ENCODE measurements at places on chromosomes 4 and X.

- no peak for DNase-seq
These were observed 150.1 kb upstream of the MAGEB2 start for GRCh38 chrX:30065226-30065625.

GRCh38 chr4:2673157-2673556, 83.0 kb downstream of the TNIP2 start:
- no peak for DNase-seq

GRCh38 chr4:177680308-177680707, 238.1 kb upstream of the AGA start:
- DNase-seq, result no peak

- DNase-seq, result no peak
These were observed 67.2 kb upstream of the SHISA3 start for GRCh38 chr4:42330002-42330592.

DNA sequence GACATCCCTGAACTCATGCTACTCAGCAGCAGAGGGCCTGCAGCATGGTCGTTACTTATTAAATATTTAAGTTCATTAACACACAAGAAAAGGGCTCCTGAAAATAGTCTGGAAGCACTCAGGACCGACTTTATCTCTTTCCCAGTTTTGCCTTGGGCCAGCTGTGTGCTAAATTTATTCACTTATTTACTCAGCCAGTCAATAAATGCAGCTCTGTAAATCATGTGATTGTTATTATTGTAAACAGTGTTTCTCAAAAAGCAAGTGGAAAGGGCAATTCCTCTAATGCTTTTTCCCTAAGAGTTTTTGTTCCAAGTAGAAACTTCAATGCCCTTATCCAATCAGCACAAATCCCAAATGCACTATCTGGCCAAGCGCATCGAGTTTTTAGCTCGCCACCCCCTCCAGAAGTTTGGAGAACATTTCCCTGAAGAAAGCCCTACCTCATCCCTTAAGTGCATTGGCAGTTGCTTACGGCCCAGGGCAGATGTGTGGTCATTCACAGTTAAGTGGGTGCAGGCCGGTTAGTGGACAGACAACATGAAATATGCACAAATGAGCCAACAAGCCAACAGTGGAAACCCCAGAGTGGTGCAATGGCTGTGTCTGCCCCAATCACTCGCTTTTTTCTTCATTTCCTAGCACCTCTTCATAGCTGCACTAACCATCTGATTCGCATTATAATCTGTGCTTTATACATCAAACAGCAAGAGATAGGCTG, 125.8 kb downstream of the SMIM20 start:
- no peak for DNase-seq

DNA sequence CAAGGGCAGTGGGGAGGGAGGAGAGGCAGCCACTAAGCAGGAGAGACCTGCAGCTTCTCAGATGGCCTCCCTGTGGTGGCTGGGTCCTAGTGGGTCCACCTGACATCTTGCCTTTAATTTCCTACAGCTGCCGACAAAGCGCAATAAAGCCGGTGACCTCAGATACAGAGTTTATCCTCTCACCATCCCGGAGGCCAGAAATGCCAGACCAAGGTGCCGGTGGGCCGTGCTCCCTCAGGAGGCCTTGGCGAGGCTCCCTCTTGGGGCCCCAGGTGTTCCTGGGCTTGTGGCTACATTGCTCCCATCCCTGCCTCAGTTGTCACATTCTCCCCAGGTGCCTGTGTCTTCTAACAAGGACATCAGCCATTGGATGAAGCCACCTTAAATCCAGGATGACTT, 103.0 kb downstream of the ADRA2C start:
- no peak for DNase-seq

DNA sequence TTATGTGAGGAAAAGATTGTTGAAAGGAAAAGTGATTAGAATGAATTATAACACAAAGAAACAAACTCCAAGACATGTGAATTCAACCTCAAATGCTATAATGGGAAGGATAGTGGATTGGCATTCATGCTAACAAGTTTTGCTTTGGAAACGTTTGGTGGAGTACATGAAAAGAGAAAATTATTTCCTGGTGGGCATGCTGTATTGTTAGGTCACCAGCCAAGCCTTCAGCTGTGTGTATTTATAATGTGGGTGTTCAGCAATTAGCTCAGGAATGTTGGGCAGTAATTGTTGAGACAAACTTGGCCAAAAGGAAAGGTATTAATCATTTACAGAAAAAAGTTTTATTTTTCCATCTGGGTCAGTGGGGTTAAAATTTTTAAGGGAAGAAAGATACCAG, 198.9 kb upstream of the ARSJ start:
- DNase-seq, result no peak

DNA sequence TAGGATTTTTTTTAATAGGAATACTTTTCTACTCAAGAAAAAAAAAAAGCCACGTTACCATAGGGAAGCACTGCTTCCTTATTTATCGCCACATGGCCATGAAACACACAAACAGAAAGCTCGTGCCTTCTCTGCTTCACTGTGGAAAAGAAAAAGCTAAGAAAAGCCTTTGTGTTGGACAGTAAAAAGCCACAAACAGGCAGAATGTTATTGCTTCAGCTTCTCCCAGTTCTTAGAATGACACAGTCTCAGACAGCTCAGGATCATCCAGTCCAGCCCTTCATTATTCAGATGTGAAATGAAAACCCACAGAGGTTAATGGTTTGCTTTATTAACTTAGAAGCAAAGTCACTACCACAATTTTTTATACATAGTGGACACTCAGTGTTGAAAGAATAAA, 181.6 kb upstream of the NOCT start:
- DNase-seq, result no peak

GRCh38 chr4:26217961-26218676, 102.7 kb upstream of the RBPJ start:
- DNase-seq, result no peak

DNA sequence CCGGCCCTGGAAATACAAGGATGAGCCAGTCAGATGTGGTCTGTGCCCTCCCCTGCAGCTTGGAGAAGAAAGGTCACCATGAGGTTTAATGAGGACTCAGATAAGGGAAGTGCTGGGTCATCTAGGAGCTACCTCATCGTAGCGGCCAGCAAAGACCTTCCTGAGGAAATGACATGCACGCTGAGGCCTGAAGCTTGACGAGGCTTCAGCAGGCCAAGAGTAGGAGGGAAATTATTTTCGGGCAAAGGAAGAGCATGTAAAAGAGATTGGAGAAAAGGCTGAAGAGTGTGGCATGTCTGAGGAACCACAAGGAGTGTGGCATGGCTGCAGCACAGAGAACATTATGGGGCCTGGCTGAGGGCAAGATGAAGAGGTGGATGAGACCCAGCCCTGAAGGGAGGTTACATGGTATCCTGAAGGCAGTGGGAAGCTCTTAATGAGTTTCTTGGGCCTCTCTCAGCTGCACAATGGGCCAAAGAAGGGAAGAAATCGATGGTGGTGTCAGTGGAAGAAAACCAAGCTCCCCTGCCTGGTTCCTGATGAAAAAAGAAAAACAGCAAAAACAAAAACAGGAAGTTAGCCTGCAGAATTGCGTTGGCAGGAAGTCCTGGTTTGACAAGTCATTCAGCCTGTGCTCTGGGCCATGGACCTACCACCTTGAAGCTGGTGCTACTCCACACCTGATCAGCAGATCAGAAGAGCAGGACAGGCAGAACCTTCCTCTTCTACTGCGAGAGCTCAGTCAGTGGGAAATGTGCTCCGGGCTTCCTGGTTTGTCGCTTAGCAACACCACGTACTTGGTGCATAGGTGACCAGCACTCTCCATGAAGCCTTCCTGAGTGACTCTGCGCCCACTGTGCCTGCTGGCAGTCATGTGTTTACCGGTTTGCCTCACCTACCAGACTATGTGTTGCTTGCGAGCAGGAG, 134.5 kb upstream of the KLF3 start:
- DNase-seq, result no peak

DNA sequence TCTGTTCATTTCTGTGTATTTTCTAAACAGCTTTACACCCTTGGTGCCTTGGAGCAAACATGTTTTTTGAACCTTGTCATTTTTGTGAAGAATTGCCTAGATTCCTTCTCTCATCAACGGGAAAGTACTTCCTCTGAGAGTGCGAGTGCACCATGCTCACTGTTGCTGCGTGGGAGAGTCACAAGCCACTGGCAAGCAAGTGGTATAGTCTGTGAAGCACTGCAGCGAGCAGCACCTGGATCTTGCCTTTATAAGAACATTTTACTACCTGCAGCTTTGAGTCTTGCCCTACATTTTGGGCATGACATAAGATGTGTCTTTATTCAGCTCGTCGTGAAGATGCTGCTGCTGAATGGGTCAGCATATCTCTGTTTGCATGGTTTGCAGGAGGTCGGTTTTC, 44.9 kb downstream of the HADH start:
- no peak for DNase-seq

DNA sequence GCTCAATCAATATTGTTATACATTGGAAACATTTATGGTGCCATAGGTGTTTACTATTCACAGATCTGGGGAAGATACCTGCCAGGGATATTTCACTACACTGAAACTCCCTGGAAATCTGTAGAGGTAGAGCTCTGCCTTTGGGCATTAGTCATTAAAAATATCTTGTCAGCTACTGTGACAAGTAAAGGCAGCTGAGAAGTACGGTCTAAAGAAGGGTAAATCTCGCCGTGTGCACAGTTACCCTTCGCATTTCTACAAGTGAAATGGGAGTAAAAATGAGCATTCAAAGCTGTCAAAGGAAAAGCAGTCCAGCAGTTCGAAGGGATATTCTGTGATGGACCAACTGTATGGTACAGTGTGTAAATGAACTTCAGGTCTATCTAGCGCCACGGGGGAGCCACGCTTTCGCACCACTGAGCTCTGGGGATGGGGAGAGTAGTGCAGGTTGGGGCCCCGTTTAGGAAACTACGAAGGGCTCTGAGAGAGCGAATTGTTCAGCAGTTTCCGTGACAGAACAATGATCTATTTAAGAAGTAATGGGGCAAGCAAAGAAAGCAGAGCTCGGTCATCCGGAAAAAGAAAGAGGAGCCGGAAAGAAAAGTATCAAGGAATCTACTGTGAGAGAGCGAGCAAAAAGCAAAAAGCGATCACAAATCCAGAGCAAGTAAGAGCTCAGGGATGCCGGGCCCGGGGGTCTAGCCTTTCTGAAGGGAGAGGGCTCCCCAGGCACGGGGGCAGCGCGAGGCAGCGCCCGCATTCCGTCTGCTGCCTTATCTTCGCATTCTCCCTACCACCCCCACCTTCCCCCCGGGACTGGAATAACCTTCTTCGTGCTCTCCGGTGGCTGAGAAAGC, 646 bp downstream of the TIGD4 start:
- DNase-seq, result no peak

GRCh38 chr4:150970685-150971151, 44.4 kb downstream of the LRBA start:
- no peak for DNase-seq

- no peak for DNase-seq
These were observed 18.7 kb downstream of the CORIN start for GRCh38 chr4:47819178-47819577.

DNA sequence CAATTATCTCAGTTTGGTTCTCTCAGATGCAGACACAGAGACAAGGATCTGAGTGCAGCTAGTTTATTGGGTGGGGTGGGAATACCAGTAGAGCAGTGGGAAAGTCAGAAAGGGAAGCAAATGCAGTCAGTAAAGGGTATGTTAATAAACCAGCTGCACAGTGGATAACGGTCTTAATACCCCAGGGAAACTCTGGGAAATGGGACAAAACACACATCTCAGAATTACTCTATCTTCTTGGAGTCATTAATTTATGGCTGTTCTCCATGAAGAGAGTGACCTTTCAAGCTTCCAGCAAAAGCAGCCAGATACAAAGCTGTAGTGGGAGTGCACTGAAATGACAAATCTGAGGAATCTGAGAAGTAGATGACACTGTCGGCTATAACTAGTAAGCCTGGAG, 73.3 kb upstream of the NALF2 start:
- DNase-seq, result no peak

- peak; percentile 11 for DNase-seq
These were observed 13.8 kb downstream of the CMC4 start for GRCh38 chrX:155056877-155057792.

DNA sequence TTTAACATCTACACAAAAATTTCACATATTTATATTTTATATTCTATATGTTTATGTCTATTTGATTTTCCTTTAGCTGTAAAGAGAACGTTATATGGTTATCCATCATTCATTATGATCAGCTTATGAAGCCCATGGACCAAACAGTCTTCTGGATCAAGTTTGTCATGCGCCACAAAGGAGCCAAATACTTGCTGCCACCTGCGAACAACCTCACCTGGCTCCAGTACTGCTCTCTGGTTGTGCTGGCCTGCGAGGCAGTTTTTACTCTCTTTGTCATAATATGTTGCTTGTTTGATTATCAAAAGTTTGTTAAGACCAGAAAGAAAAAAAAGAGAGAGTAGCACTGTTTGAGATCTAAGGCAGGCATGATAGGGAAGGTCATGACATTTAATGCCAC, 38.2 kb downstream of the UGT2B7 start:
- DNase-seq, result no peak

DNA sequence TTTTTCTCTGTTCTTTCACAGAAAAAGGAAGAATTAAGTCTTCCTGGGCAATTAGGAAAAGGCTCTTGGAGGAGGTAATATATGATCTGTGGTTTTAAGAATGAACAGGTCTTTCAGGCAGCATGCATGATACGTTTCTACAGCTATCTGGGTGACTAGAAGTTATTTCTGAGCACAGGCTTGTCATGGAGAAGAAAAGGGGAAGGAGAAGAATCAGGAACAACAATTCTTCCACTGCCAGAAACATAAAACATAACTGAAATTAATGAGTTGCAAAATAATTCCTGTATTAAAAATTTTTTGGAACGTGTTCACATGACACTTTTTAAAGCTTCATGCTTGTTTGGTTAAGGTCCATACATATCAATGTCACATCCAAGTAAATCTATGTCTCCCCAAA, 17.7 kb upstream of the STIM2 start:
- DNase-seq, result no peak

DNA sequence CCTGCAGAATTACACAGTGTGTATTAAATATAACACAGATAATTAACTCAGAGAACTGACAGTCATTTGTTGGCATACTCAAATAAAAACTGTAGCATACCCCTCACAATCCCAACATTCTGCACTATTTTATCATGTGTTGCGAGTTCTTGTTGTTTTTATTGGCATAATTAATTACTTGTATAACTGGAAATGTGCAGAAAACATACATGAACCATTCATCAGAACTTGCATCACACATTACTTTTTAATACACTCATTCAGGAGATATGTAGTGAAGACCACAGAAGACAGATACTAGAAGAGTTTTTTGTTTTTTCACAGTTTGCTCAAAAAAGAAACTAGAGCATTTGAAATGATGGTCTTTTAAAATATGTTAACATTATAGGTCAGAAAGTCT, 74.6 kb upstream of the NEIL3 start:
- DNase-seq, result no peak

DNA sequence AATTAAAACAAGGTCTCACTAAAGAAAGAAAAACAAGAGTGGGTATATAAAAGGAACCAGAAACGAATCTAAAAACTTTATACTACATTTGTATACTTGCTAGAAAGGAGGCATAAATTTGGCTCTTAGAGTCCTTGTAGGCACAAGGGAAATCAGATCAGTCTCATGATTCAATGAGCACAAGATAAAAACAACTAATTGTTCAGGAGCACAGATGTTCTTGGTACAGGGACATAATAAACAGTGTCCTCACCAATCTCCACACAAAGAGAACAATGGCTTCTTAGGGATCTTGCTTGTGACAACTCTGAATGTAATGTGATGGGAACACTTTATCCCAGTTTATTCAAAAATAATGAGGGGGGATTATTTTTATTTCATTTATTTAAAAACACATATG, 28.3 kb downstream of the TMEM144 start:
- DNase-seq, result no peak

GRCh38 chr4:121881158-121881557, 10.9 kb upstream of the BBS7 start:
- DNase-seq, result no peak

Data from NCI-H446 treated with DMSO at 0.1 percent for 48 hours (cell line).